NCI-H1436 (cell line): ENCODE measurements at places on chromosomes 2 and 18.

- DNase-seq: peak; percentile 6
Measured at GRCh38 chr2:227406177-227407031, 18.7 kb upstream of the SCYGR1 start.

- DNase-seq: no peak
Measured at GRCh38 chr18:23889907-23890306, 124.6 kb upstream of the TTC39C start.

DNA sequence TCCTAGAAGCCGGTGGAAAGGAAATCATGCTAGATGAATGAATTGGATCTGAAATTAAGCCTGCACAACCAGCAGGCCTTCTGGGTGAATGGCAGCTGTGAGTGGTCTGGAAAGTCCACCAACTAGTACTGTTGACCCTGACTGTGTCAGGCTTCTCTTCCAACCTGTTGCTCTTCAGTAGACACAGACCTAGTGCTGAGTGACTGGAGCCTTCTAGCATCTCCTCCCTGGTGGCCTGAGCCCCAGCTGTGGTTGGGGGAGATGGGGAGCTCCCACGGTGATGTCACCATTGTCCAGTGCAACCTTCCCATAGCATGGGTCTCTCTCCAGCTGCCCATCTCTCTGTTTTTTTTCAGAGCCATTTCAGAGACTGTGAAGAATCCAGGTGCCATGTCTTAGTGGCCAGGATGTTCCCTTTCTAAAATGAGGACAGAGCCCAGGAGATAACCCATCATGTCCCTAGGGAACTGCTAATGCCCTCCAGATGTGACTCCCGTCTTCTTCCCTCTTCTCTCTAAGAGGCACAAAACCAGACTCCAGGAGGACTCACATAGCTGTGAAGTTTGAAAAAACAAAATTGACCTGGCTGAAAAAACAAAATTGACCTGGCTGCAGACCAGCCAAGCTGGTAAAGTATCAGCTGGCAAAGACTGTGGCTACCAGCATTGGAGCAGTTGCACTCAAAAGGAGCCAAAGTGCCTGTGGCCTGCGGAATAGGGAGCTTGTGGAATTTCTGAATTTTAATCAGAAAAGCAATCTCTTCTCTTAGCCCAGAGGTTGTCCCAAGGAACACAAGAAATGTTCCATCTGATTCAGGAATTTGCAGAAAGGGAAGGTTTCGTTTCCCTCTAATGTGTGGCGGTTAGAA, 67.4 kb upstream of the RPL31 start:
- DNase-seq: no peak

- DNase-seq: no peak
Measured at GRCh38 chr2:72138921-72139381, 8.7 kb downstream of the CYP26B1 start.

- DNase-seq: no peak
Measured at GRCh38 chr2:103165836-103166235, 404.0 kb downstream of the TMEM182 start.

DNA sequence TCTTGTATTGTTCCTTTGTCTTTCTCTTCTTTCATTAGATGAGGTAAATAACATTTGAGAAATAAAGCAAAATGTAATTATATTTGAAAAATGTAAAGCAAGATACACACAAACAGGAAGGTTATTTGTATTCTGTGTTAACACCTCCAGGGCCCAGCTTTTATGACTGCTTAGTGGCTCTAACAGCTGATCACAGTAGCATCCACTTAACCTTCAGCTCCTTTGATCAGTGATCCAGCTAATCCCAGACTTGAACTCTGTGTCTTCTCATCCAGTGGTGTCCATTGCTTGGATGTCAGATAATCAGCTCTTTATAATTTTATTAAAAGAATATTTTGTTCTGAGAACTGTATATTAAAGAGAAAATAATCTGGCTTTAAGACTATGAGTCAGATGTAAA, 44.5 kb downstream of the PSMD14 start:
- no peak for DNase-seq

DNA sequence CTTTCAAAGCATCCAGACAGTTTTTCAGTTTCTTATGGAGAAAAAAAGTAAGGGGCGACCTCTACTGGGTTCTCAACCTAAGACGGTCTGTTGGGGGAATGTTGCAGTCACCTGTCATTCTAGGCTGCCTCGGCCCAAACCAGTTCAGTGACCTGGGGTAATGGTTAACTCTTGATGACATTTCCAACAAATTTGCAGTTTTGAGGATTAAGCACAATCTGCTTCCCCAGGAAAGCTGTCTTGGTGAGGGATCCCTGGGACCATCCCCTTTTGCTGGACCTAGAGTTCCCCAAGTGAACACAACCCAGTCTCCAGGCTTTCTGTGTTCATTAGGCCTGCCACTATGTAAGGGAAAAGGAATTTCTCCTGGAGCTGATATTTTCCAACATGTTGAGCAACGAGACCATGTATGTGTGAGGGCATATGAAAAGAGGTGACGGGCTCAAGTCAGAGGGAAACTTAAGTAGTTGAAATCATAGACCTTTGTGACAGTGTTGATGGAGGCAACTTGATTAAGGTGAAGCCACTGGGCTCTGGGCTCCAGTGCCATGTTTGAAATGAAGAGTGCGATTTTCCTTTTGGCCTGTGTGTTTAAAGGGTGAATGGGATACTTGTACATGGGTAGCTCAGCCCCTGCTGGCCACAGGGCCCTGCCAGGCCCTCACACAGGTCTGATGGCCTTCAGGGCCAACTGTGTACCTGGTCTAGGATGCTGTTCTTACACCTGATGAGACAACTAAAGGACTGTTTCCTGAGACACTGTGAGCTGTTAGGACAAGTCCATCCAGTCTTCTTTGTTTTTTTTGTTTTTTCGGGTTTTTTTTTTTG, 27.0 kb downstream of the FOSL2 start:
- no peak for DNase-seq

GRCh38 chr2:113253453-113253852, 25.3 kb downstream of the PAX8 start:
- DNase-seq: no peak

- DNase-seq: no peak
Measured at GRCh38 chr18:54233747-54234146, 9.3 kb upstream of the MBD2 start.

DNA sequence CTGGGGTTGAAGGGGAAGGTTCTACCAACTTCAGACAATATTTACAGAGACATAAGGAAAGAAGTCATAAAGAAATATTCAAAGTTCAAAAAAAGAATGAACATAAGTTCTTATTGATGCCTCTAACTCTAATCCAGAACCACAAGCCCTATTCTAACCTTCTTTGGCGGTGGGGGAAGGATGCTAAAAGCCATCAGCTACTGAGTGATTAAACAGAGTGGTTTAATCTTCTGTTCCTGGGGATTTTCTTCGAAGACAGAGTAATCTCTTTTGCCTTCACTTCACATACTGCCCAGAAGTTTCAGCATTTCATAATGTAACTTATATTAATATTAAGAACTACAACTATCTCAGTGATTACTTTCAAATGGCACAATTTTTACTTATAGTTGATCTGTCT, 51.2 kb upstream of the TXNDC2 start:
- no peak for DNase-seq

DNA sequence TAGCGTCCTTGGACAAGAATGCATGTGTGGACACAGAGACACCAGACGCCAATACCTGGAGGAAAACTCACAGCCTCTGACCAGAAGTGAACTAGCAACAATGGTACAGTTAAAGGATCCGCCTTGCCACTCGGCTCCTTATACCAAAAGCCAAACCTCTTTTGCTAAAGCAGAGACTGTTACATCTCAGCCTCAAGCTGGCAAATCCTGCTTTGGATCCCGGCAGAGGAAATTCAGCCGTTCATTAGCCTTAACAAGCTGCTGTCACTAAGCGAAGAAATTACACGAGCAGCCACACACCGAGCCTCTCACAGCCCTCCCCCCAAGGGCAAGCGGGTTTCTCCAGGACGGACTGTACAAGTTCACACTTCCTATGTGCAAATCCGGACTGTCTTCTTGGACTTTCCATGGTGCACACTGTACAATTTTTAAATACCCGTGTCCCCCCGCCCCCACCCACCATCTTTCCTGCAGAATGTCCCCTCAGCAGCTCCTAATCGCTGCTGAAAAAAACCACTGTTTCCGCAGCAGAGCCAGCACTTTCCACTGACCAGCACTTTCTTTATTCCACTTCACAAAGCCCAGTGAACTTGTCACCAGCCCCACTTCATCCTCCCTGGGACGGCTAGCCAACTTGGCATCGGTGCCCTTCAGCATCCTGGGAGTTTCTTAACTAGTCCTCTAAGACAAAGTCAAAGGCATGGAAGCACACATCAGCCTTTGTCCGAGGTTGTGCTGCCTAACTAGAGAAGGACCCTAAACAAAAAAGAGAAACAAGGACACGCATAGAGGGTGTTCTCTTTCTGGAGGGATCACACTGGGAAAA, 1.5 kb downstream of the KLF7 start:
- DNase-seq: no peak

DNA sequence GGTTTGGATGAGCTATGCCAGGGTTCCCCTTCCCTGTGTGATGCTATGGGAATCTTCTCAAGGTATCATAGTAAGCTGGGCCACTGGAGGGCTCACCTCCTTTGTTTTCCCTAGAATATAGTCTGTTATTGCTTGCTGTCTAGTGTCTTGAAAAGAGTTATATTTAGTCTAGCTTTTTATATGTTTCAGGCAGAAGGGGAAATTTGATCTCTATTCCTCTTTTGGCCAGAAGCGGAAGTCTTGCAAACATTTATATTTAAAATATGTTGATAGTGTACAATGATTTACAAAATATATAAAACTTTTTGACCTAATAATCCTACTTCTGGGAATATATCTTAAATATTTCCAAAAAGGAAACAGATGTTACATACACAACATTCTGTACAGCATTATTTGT, 260.7 kb downstream of the FHOD3 start:
- DNase-seq: no peak

- no peak for DNase-seq
Measured at GRCh38 chr2:70477441-70477844, 76.2 kb downstream of the TGFA start.

DNA sequence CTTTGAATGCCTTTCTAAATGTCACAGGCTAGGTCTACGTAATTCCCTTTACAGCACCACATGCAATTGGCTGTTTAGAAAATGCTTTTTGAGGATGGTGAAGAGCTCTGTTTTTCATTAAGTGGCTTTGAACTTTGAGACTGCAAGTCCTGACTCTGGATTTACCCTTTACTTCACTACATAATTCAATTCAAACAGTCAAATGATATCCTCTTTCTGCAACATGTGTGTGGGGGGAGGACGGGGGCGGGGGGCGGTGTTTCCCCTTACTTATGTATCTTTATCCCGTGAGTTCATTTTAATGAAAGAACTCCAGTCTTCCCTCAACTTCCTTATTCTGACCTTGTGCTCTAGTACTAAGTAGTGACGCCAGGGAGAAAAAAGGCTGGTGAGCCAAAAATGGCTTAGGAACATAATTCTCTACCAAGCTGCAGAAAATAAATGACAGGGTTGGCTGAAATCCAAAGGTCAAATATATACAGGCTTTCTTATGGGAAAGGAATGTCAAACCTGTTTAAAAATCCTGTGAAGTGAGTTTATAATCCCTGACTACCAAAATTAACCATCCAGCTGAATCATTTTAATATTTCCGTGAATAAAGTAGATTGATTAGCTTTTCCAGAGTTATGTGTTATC, 119.6 kb downstream of the SLC8A1 start:
- DNase-seq: no peak

- DNase-seq: no peak
Measured at GRCh38 chr2:95273566-95274290, 521 bp upstream of the PROM2 start.

DNA sequence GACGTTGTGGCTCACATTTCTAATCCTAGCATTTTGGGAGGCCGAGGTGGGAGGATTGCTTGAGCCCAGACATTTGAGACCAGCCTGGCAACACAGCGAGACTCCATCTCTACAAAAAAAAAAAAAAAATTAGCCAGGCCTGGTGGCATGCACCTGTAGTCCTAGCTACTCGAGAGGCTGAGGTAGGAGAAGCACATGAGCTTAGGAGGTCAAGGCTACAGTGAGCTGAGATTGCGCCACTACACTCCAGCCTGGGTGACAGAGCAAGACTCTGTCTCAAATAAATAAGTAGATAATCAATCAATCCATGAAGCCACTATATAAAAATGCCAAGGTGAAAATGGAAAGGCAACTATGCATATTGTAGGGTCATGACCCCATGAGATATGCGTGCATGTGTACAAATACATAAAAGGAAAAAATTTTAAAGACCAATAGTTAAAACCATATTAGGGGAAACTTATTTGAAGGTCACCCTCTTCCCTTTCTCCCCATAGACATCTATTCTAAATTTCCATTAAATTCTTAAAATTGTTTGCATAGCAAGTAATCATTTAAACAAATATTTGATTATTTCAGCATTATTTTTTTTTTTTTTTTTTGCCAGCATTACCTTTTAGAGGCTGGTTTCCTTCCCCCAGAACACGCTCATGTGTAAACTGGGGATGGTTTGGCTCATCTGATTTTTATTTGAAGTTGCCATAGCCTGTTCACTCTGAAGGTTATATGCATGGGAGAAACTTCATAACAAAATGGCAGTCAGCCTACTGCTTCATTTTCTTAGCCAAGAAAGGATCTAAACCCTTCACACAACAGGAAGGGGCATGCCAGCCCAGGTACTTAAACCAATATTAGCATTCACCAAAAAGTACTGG, 37.3 kb upstream of the TMEM247 start:
- DNase-seq: no peak
